ENCODE measurements at places on chromosomes 5 and 9.

DNA sequence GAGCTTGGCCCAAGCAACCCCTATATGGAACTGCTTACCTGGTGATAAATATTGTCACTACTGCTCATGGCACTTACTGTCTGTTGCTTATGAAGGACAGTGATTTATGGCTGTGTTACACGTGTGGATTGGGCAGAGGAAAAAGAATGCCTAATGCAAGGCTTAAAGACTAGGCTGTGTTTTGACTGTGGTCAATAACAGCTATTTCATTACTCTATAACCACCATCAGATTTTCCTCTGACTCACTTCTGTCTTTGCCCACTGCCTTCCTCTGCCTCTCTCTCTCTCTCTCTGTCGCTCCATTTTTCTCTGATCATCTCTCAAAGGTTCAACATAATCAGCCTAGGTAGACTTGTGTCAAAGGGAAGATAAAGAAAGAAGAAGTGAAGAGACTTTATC lies 96.2 kb downstream of the TLR4 start:
- DNase-seq: no peak

DNA sequence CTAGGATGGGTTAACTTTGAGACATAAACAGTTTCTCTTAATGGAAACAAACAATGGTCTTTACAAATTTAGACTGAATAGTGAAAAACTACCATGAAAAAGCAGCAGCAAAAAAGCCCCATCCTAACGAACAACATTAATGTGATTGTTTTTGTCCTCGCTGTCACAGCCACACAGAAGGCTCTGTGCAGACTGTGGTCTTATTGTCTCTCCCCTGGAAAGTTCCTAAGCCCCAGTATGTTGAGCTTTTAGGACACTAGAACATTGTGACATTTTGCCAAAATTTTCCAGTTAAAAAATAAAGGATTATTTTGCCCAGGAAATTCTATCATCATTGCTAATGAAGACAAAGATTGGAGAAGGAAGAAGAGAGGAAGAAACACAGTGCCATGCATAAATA lies 12.6 kb upstream of the SOWAHA start:
- no peak for DNase-seq

- DNase-seq: no peak
Observed at GRCh38 chr5:172713809-172714490, 57.0 kb downstream of the DUSP1 start.

DNA sequence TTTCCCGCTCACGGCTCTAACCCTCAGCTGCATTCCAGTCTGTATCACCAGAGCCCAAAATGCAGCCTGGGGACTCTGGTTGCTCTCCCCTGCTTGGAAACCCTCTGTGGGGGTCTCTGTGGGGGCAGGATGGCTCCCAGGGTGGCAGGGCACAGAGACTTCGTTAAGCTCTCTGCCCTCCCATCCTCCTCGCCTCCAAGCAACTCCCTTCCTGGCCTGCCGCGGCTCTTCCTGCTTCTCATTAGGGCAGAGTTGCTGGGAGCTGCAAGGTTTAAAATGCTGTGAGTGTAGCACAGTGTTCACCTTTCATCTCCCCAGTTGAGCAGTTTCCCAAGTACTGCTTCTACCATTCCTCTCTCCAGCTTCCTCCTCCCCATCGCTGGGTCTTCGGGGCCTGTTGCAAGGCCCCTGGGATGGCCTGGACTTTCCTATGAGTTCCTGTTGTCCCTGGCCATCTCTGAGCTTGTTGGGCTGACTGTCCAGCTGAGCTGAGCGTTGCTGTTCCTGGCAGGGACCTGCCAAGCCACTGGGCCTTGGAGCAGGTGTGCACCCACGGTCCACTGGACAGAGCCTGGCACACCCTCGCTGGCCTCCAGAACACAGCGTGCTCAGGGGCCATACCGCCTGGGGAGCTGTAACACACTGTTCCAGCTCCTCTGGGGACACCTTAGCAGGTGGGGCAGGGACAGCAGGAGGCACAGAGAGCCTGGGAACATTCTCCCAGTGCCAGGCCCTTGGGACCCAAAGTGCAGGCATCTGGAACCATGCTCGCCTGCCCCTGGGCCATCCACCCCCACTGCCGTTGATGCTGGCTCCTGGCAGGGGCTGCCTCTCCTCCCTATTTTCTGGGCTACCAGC lies 188.4 kb downstream of the C9orf50 start:
- DNase-seq: no peak

GRCh38 chr5:52392321-52392720 lies 395.4 kb upstream of the ITGA1 start:
- DNase-seq: no peak

- DNase-seq: no peak
Observed at GRCh38 chr5:167853421-167853820, 438.0 kb upstream of the WWC1 start.

- no peak for DNase-seq
Observed at GRCh38 chr5:60893521-60893920, 49.5 kb upstream of the ELOVL7 start.

GRCh38 chr5:138233280-138233679 lies 20.2 kb upstream of the CDC23 start:
- no peak for DNase-seq

DNA sequence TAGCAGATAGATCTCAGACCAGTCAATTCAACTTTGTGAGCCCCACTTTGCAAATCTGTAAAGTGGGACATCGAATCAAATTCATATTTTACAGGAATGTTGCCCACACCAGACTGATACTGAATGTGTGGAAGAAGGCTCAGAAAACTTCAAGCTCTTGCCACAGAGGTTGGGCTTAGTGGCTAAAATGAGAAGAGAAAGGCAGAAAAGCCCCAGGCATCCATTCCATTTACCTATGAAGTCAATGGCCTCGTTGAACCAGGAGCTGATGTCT lies 1.7 kb downstream of the DUSP1 start:
- no peak for DNase-seq

GRCh38 chr9:110083866-110084265 lies 124.1 kb downstream of the C9orf152 start:
- no peak for DNase-seq

GRCh38 chr9:115466756-115467155 lies 348.8 kb upstream of the TNC start:
- no peak for DNase-seq

- no peak for DNase-seq
Observed at GRCh38 chr5:135537271-135537670, 1.5 kb upstream of the NEUROG1 start.

- DNase-seq: no peak
Observed at GRCh38 chr9:137027369-137028262, at the start of gene ABCA2. ABCA2 (minus strand) TSS chr9:137028237; CDS start chr9:137028140, 97 bp downstream.

DNA sequence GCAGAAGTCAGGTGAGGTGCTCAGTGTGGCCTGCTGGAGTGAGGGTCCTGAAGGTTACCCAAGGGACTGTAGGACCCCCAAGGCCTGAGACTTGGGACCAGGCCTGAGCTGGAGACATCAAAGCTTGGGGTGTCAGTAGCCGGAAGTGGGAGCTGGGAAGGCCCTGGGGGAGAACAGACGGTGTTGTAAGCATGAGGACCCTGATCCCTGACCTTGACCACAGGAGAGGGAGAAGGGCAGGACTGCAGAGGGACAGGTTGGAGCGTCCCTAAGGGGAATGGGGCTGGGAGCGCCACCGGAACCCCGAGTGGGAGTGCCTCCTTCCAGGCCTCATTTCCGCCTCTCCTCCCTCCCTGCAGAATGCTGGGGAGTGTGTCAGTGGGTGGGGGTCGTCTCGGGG lies 533 bp downstream of the TTC16 start:
- no peak for DNase-seq

GRCh38 chr5:167796672-167797071 lies 494.8 kb upstream of the WWC1 start:
- DNase-seq: no peak

DNA sequence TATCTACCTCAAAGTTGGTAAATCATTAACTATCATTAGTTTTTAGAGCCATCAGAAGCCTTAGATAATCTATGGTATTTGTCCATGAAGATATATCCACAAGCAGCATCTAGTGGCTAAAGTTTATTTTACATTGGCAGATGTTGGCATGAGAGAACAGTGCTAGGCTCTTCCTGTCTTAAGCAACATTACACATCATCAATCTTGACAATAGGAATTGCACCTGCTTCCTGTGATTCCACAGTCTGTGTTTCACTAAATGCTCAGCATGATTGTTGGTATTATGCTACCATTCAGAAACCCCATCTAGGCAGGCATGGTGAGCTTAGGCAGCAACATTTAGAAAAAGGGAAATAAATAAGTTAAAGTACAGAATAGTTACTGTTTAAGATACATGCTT lies 246.6 kb downstream of the SLCO4C1 start:
- DNase-seq: no peak

DNA sequence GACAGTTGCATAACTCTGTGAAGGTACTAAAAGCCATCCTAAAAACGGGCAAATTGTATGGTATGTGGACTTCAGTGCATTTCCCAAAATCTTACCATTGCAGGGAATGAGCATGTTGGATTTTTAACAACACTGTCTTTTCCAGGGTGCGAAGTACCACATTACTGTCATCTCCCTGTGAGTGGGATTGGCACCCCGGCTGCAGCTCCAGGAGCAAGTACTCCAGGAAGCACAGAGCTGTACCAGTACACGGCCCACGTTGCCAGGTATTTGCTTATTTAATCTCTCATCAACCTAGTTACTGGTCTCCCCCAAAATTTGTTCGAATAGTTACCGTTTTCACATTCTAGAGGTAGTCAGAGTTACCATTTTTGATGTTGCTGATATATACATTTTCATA lies 22.6 kb upstream of the TJP2 start:
- no peak for DNase-seq

DNA sequence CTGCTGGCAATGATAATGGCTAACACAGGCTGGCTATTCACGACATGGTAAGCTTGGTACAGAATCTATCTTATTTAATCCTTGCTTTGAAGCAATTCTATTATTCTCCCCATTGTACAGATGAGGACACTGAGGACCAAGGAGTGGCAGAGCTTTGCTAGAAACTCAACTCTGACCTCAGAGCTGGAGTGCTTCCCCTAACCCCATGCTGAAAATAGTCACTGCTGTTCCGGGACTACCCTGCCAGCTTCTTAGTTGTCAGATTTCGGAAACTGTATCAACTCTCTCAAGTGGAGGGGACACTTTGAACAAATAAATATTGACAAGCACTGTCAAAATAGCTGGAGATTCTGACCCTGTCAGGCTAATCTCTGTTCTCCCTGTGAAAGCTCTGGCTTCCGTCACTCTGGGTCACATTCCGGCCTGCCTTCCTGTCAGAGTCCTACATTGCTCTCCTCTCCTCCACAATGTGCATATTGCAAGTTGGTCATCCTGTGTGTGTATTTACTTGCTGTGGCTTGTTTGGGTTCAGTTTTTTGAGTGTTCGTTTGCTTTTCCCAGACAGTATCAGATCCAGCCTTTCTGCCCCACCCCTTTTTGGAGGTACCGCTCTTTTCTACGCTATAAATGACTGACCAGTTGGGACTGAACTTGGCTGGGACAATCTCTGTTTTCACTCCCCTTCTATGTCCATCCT lies 134.3 kb upstream of the MAP1B start:
- no peak for DNase-seq

GRCh38 chr5:171413153-171413910 lies 6.1 kb upstream of the FGF18 start:
- DNase-seq: no peak

GRCh38 chr5:113187906-113188305 lies 211.3 kb downstream of the DCP2 start:
- DNase-seq: no peak

GRCh38 chr9:105281926-105282325 lies 37.5 kb downstream of the SLC44A1 start:
- DNase-seq: no peak

GRCh38 chr5:135944967-135945560 lies 9.7 kb downstream of the LECT2 start:
- peak; percentile 8 for DNase-seq

- DNase-seq: no peak
Observed at GRCh38 chr5:102991802-102992201, 128.1 kb downstream of the GIN1 start.

DNA sequence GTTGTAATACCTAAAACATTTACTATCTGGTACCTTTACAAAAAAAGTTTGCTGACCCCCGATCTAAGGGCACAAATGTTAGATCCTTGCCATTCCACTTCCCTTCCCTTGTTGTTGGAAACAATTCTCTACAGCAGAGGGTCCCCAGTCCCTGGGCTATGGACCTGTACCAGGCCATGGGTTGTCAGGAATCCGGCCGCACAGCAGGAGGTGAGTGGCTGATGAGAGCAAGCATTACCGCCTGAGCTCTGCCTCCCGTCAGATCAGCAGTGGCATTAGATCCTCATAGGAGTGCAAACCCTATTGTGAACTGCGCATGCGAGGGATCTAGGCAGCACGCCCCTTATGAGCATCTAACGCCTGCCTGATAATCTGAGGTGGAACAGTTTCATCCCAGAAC lies 248.5 kb downstream of the AP3B1 start:
- DNase-seq: no peak

- no peak for DNase-seq
Observed at GRCh38 chr9:94771096-94771495, 44.6 kb downstream of the AOPEP start.

DNA sequence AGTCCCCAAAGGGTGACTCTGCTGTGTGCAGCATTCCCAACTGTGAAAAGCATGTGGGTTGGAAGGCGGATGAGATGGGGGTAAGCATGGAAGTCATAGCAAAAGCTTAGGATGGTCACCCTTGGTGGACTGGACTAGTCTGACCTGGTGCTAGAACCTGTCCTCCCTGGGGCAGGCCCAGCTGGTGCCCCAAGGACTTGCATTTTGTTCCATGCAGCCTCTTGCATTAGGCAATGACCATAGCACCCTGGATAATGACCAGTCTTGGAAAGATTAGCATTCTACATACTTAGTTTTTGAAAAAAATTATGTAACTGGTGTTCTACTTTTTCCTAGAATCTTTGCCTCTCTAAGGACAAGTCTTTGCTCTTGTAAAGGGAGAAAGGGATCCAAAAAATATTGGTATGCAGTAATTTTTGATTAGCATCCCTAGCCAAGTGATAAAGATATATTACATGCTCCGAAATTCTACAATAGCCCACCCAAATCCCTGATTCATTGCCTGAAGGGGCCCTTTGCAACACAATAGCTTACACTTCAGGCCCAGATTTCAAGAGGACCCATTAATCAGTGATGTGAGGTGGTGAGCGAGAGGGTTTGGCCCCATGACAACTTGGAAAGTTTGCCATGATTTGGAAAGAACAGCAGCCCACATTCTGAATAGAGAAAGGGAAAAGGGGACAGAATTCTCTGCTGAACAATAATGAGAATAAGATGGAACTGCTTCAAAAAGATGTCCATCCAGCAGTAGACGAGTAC lies 93.3 kb upstream of the CD180 start:
- DNase-seq: no peak

GRCh38 chr5:61771808-61772207 lies 439.8 kb downstream of the ZSWIM6 start:
- no peak for DNase-seq

DNA sequence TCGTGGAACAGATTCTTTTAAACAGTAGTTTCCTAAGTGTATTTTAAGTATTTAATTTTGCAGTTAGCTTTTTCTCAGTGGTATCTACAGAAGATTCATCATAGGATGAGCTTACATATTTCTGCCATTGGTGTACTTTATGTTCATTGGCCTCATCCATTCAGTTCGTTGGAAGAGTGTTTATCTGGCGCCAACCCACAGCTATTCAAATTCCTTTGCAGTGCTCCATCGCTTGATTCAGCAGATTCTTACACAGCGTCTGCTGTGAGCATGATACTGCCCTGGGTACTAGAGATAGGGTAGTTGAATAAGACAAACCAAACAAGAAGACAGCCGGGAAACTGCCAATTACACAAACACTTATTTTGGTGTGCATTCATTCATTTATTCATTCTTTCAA lies 55.1 kb downstream of the NUP214 start:
- no peak for DNase-seq

All from activated CD4-positive, alpha-beta T cell treated with anti-CD3 and anti-CD28 coated beads, Interleukin-2, amount 50 U/mL, for 1 hour (primary cell).